Liver (tissue), 10 donors: ENCODE measurements at places on chromosomes 6 and 20. TPM values are rescaled to one million over a fixed set of nuclear protein-coding genes. Genes with fewer than 3 reads are reported as not detected.

GRCh38 chr20:17857639-17858449, 110.8 kb downstream of the SNX5 start:
- no peak overlapping the region for H3K4me3 ChIP-seq
- peaks cover 29% of the 10 kb centered on the region for H3K4me1 ChIP-seq
- H3K36me3 ChIP-seq, result no peaks in the 10 kb centered on the region
- H3K27ac ChIP-seq, result no peak overlapping the region

The MMP24 gene
- 0.75 TPM for total RNA-seq

DNA sequence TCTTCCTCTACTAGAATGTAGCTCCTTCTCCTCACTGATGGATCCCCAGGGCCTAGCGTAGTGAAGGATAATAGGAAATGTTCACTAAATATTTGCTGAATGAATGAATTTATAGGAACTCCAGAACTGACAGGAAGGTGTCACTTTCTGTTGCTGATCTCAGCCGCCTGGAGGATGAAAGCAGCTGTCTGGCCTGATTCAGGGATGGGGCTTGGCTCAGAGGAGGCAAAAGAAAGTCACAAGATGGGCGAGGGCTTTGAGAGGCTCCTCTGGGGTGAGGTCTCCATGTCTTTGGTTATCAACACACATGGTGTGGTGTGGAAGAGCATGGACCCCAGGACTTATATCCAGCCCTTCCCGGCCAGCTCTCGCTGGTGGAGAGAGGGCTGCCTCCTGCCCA, 11.5 kb upstream of the CCDC167 start:
- H3K27me3 ChIP-seq, result no peaks in the 10 kb centered on the region
- H3K4me1 ChIP-seq, result peaks cover 11% of the 10 kb centered on the region
- no peak for DNase-seq
- H3K36me3 ChIP-seq, result no peaks in the 10 kb centered on the region

The TMEM242 gene
- 6.0 TPM for total RNA-seq

DNA sequence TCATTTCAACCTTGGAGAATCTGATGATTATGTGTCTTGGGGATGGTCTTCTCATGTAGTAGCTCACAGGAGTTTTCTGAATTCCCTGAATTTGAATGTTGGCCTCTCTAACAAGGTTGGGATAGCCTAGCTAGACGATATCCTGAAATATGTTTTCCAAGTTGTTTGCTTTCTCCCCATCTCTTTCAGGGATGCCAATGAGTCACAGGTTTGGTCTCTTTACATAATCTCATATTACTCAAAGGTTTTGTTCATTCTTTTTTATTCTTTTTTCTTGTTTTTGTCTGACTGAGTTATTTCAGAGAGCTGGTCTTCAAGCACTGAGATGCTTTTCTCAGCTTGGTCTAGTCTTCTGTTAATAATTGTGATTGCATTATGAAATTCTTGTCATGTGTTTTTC, 42.7 kb upstream of the COL9A1 start:
- no peaks in the 10 kb centered on the region for H3K36me3 ChIP-seq
- no peak for DNase-seq
- H3K27me3 ChIP-seq, result no peaks in the 10 kb centered on the region
- H3K4me3 ChIP-seq, result no peak overlapping the region

DNA sequence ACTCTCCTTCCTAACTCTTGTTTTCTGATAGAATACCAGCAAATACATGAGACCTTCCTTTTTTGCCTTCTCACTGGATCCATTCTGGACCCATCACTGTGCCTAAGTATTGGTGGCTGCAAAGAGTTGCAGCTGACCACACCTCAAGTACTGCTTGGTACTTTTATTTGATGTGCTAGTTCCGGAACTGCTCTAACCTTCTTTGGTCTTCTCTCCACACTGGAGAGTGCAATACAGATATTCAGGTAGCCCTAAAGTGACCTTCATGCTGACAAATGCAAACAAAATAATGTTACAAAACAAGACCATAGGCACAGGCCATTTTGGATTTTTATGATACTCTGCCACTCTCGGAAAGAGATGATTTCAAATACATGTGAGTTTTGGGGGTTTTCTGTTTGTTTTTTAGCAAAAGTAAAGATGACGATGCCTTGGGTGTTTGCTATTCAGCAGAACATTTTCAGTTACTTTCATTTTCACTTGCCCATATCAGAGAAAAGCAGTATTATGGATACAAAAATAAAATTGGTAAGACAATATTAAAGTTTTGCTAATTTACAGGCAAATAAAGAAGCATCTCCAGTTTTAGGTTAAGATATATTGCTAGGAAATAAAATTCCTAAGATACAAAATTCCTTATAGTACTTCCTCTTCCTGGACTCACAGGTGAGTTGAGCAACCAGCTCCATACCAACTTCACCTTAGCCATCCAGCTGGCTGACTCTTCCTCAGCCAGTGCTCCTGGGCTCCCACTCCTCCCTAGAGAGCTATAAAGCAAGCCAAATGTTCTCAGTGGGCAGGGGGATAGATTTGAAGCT, 42.0 kb downstream of the PTPRK start:
- H3K4me1 ChIP-seq, result peaks cover 8% of the 10 kb centered on the region
- no peaks in the 10 kb centered on the region for H3K27me3 ChIP-seq
- H3K27ac ChIP-seq, result peak overlapping the region; percentile 75
- no peak for DNase-seq
- H3K36me3 ChIP-seq, result no peaks in the 10 kb centered on the region
- peak overlapping the region; percentile 48 for H3K4me3 ChIP-seq

DNA sequence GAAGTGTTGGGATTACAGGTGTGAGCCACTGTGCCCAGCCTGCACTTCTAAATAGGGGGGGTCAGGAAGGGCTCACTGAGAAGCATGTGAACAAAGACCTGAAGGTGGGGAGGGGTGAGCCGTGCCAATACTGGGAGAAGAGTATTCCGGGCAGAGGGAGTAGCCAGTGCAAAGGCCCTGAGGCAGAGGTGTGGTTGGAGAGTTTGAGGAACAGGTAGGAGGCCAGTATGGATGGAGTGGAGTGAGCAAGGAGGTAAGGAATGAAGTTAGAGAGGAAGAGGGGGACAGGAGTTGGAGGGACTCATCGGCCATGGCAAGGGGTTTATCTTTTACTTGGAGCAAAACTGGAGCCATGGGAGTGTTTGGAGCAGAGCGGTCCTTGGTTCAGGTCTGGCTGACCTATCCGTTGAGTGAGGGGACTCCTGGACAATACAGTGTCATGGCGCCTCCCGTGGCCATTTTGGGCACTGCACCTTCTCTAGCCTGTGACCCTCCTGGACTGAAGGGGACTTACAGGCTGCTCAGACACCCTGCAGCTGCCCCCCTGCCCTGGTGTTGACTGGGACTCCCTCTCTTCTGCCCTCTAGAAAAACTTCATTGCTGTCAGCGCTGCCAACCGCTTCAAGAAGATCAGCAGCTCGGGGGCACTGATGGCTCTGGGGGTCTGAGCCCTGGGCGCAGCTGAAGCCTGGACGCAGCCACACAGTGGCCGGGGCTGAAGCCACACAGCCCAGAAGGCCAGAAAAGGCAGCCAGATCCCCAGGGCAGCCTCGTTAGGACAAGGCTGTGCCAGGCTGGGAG, 12.1 kb downstream of the FOXS1 start:
- no peaks in the 10 kb centered on the region for H3K4me1 ChIP-seq
- no peaks in the 10 kb centered on the region for H3K27me3 ChIP-seq
- peak; percentile 78 for DNase-seq
- no peak overlapping the region for H3K27ac ChIP-seq

The MSH5 gene
- total RNA-seq, result 6.4 TPM

DNA sequence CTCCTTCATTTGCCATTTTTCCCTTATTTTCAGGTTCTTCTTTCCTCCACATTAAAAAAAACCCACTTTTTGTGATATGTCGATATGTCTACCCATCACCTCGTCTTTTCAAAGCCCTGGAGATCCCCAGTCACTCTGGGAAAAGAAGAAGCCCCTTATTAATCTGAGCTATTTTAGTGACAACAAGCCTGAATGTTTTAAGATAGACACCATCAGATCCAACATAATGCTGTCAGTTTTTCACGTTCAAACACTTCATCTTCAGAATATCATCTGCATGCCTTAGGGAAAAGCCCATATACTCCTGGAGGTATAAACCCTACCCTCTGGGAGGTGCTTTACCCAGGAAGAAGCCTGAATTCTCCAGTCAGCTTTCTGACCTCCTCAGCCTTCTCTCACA, 464.0 kb upstream of the CDH4 start:
- H3K4me1 ChIP-seq, result no peaks in the 10 kb centered on the region
- no peak overlapping the region for H3K27ac ChIP-seq
- no peaks in the 10 kb centered on the region for H3K27me3 ChIP-seq
- DNase-seq, result no peak

GRCh38 chr20:11401988-11402387, 515.7 kb upstream of the BTBD3 start:
- H3K4me3 ChIP-seq, result no peak overlapping the region
- H3K27ac ChIP-seq, result no peak overlapping the region
- H3K27me3 ChIP-seq, result no peaks in the 10 kb centered on the region
- no peaks in the 10 kb centered on the region for H3K4me1 ChIP-seq

DNA sequence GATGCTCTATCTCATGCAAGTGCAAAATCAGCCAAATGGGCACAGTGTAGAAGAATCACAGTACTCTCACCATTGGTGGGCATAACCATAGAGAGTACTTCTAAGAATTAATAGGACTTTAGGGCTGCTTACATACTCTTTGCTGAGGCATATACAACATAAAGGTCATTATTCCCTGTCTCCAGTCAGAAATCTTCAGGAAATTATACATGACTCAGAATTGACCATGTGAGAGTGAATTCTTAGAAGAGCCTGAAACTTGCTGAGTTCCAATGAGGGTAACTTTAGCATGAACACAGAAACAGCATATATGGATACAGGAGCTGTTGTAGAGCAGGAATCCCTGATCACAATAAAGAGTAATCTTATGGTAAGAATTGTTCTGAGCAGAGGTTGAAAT, 498.7 kb downstream of the TENT5A start:
- DNase-seq, result no peak
- no peaks in the 10 kb centered on the region for H3K4me1 ChIP-seq
- H3K27me3 ChIP-seq, result no peaks in the 10 kb centered on the region
- H3K27ac ChIP-seq, result no peak overlapping the region
- no peak overlapping the region for H3K4me3 ChIP-seq

DNA sequence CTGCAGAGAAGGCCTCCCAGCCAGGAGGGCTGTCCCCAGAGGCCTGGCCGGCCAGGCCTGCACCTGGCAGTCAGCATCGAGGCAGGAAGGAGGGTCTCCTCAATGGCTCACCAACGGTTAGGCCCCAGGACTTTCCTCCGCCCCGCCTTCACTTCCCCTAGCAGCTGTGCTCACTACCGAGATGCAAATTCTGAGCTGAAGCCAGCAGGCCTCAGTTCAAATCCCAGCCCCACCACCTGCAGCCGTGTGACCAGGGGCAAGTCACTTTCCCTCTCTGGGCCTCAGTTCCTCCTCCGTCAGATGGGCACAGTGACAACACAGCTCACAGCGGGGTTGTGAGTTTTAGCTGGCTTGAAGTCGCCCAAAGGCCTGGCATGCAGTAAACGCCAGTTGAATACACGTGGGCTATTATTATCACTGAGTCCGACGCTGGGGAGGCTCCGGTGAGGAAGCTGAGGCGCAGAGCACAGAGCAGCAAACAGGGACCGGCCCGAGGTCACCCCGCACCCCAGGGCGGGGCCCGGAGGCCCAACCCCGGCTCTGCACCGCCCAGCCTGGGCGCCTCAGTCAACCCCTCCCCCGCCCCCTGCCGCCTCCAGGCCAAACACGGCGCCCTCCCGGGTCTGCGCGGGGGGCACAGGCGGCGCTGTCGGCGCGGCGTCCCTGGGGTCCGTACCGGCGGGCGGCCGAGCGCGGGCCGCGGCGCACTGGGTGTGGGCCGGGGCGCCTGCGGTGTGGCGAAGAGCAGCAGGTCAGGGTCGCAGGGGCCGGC, 671 bp downstream of the E2F1 start:
- no peaks in the 10 kb centered on the region for H3K27me3 ChIP-seq
- peak; percentile 69 for DNase-seq
- H3K36me3 ChIP-seq, result no peaks in the 10 kb centered on the region
- H3K4me1 ChIP-seq, result peaks cover 2% of the 10 kb centered on the region

DNA sequence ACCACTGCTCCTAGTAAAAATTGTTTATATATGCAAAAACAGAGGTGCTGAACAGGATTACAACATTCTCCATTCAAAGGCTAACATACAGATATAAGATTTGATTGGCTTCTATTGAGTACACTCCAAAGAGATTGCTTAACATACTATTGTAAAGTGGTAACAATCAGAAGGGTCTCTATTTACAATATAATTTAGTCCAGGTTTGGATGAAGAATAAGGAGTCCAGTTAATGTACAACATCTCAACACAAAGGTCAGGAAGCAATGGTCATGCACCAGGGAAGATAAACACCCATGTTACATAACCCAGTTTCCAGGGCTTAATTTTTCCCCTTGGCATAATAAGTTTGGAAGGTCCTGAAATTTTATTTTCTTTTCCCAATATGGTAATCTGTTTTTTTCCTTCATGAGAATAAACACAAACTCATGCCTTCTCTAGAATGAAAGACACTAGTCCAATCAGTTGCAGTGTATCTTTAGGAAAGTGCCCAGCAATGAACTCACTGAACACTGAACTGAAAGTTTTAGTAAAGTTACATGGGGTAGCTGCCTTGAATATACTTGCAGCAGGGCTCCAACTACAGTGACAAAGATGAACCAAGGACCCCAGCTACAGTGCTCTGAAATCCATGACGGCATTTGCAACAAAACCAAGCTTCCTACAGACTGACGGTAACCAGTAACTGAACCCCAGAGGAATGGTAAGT, 255.3 kb upstream of the GJE1 start:
- H3K4me3 ChIP-seq, result no peak overlapping the region
- no peaks in the 10 kb centered on the region for H3K27me3 ChIP-seq
- H3K4me1 ChIP-seq, result peaks cover 42% of the 10 kb centered on the region
- H3K27ac ChIP-seq, result peak overlapping the region; percentile 72
- H3K36me3 ChIP-seq, result no peaks in the 10 kb centered on the region

DNA sequence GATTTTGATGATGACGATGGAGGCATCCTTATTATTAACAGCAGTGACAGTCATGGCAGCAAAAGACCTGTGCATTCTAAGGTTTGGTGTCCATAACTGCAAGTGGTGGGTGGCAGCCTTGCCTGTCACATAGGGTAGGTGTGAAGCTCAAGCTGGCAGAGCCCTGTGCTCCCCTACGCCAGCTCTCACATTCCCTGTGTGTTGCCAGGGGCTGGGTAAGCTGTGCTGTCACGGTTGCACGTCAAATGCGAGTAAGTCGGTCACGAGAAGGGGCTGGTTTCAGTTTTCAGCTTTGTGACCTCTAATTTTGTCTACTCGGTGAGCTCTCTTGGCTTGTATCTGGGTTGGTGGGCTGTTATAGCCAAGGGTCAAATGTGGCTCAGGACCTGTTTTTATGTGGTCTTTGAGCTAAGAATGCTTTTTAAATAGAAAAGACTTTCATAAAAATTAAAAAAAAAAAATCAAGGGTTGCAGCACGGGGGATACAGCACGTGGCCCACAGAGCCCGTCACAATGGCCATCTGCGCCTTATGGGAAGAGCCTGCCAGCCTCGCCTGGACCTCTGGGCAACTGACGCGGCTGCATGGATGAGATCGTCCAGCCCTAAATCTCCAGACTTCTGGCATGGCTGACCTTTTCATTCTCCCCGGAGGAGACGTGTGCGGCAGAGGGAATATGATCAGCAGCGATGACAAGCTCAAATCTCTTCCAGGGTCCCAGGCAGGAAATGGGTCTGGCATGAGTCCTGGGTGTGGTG, 148.5 kb downstream of the PHACTR3 start:
- H3K36me3 ChIP-seq, result no peaks in the 10 kb centered on the region
- no peak for DNase-seq
- H3K4me1 ChIP-seq, result peaks cover 14% of the 10 kb centered on the region
- peaks cover 5% of the 10 kb centered on the region for H3K27me3 ChIP-seq
